ENCODE measurements at places on chromosomes 4 and X.

GRCh38 chr4:80526697-80527096 is 191.2 kb downstream of the CFAP299 start:
- no peak for DNase-seq

DNA sequence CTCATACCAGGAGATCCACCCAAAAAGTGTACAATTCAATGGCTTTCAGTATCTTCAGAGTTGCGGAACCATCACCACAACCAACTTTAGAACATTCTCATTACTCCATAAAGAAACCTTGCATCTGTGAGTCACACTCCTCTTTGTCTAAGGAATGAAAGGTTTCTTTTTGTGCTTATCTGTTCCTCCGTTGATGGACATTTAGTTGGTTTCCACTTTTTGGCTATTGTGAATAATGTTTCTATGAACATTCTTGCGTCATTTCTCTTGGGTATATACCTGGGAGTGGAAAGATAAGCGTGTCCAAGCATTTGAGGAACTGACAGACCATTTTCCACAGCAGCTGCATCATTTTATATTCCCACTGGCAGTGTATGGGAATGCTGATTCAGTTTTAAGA is 10.6 kb downstream of the FAM184B start:
- no peak for DNase-seq

GRCh38 chrX:1528884-1529203 is 8.1 kb downstream of the P2RY8 start:
- no peak for DNase-seq

- DNase-seq, result no peak
Measured at GRCh38 chr4:147842573-147842972, 110.7 kb downstream of the ARHGAP10 start.

DNA sequence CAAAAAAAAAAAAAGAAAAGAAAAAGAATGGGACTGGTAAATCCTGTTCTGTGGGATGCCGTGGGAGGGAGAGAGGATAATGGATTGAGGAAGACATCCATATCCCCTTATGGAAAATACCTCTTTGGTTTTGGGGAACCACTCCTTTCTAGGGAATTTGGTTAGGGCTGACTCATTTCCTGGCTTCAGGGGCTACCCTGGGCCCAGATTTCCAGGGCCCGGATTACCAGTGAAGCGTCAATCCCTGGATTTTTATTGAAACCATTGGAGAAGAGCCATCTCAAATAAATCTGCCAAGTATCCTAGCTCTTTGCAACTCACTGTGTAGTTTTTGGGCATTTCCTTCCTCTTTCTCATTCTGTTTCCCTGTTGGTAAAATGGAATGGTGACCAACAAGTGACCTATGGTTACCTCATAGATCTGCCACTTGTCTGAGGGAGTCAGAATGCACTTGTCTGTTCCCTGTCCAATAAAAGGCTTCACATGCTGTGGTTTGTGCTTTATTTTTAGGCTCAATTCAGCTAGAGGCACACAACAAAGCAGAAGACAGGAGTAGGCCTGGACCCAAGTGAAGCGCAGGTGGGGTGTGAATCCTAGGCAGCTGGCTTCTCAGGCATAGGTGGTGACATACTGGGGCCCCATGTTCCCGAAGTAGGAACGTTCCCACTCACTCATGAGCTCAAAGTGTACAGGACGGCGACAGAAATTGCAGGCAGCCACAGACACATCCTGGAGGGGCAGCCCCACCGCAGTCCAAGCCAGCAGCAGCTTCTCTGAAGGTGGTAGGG is 8.6 kb downstream of the APEX2 start:
- DNase-seq, result no peak

DNA sequence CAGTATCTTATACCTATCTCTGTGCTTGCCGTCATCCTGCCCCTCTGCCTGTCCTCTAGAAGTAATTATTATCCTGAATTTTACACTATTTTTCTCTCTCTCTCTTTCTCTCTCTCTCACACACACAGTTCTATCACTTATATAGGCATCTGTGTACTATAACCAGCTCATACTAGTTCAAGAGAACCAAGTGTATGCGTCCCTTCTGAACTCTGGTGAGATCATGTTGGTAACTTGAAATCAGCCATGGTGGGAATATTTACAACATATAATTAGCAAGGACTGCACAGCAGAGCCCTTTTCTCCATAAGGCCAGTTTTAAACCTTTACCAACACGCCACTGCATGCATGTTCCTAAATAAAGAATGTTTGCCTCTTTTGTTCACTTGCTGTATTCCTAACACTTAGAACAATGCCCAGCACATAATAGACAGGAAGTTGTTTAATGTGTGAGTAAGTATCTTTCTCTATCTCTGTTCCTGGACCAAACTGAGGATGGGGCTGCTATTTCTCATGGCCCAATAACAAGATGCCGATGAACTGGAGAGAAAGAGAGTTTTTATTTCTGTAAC is 51.1 kb upstream of the IL21 start:
- no peak for DNase-seq

Measured in NCI-H1694 (cell line).